ENCODE measurements at places on chromosomes 7 and 10.

DNA sequence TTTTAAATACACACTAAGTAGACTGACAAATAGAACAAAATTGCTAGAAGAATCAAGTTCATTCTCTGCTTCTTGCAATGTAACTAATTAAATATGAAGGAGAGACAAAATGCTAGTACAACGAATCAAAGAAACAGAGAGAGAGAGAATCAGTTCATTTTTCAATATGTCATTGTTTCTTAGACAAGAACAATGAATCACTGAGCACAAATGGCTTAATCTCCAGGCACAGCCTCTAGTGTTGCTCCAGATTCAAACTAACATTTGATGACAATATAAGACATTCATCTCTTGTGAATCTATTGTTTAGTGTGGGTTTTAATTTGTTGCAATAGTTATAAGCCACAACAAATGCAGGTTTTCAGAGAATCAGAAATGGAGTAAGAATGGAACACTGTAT lies 357.4 kb upstream of the TMEM229A start:
- no peak overlapping the region for H3K27ac ChIP-seq
- no peaks in the 10 kb centered on the region for H3K36me3 ChIP-seq

- H3K4me3 ChIP-seq = peak within 1 kb of the TSS; percentile 62
- peaks cover 3% of the 10 kb centered on the region for H3K36me3 ChIP-seq
Observed at GRCh38 chr7:140403878-140404564, at the start of gene RAB19. Gene RAB19, plus strand, starts transcription at chr7:140404058. Its CDS starts 3,589 bp downstream, at chr7:140407647.

DNA sequence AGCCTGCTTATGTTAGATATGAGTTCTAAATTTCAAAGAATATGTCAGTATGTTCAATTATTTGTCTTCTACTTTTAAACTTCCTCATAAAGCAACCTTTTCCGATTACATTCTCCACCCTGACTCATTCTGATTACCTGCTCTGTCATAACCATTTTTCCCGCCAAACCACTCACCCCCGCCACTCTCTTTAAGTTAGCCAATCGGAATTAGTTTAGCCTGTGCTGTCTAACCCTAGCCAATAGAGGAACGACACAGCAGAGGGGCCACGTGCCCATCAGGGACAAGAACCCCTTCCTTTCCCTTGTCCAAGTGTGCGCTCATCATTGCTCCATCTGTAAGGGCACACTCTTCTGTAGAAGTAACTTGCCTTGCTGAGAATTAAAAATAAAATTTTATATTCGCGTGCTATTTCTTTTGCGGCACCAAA lies 91.4 kb downstream of the CCDC71L start:
- no peaks in the 10 kb centered on the region for H3K36me3 ChIP-seq
- DNase-seq = no peak
- no peaks in the 10 kb centered on the region for H3K27me3 ChIP-seq

DNA sequence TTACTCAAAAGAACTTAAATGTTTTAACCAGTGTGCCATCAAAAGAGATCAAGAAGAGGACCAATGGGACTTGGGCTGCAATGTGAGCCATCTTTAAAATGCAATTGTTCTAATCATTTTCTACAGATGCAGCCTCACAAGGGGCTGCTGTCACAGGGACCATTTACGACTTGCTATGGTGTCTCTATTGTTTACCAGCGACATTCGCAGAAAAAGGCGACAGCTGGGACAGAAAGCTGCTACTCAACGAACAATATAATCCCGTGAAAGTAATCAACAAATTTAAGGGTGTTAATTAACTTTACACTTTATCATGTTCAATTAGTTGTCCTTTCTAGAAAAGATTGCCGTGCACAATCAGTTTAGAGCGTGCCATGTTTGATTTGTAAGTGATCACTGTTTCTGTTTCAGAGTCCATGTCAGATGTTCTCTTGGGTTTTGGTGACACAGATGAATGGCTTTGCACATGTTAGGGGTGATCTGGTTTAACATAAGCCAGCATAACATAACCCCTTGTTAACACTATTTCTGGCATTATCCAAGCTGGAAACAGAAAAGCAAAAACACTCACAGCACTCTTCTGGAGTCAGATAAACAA lies 110.8 kb downstream of the HIBADH start:
- DNase-seq = no peak
- H3K4me1 ChIP-seq = no peaks in the 10 kb centered on the region
- no peak overlapping the region for H3K4me3 ChIP-seq
- no peaks in the 10 kb centered on the region for H3K27me3 ChIP-seq
- no peak overlapping the region for H3K27ac ChIP-seq

GRCh38 chr7:105578496-105578895 lies 2.8 kb downstream of the EFCAB10 start:
- DNase-seq = no peak
- H3K4me3 ChIP-seq = no peak overlapping the region
- no peaks in the 10 kb centered on the region for H3K27me3 ChIP-seq
- no peaks in the 10 kb centered on the region for H3K36me3 ChIP-seq

DNA sequence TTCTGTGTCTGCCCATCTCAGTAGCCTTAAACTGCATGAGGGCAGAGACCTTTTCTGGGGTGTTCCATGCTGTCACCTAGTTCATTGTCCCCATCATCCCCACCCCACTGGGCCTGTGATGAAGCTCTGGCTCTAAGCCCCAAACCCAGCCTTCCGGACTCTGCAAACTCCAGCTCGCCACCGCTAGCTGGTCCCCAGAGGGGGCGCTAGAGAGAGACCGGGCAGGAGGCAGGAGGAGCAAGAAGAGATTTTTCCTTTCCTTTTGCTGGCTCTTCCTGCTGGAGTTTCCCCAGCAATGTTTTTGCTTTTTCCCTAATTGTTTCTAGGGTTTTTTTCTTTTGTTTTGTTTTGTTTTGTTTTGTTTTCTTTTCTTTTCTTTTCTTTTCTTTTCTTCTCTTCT lies 234.4 kb downstream of the TEX36 start:
- DNase-seq = peak; percentile 87
- no peaks in the 10 kb centered on the region for H3K27me3 ChIP-seq
- H3K27ac ChIP-seq = no peak overlapping the region
- no peak overlapping the region for H3K4me3 ChIP-seq

DNA sequence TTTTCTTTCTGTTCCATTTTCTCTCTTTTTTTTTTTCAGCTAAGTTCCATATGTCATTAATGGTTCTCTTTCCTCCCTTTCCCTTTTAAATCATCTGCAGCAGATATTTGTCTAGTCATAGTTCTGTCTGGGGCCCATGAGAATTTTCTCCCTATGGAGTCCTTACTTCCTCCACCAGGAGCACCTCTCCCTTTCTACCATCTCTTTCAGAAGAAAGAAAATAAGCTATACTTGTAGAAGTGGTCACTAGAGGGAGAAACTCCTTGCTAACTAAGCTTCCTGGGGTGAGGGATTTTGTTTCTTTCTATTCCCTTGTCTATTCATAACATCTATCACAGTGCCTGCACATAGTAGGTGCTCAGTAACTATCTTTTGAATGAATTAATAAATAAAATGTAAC lies 230.2 kb upstream of the HPS1 start:
- H3K4me1 ChIP-seq = no peaks in the 10 kb centered on the region
- H3K4me3 ChIP-seq = no peak overlapping the region
- no peak for DNase-seq
- no peaks in the 10 kb centered on the region for H3K27me3 ChIP-seq
- H3K36me3 ChIP-seq = no peaks in the 10 kb centered on the region

- no peak overlapping the region for H3K4me3 ChIP-seq
- H3K27me3 ChIP-seq = no peaks in the 10 kb centered on the region
- H3K36me3 ChIP-seq = no peaks in the 10 kb centered on the region
- H3K27ac ChIP-seq = no peak overlapping the region
- DNase-seq = no peak
Observed at GRCh38 chr7:117997862-117998825, 124.9 kb upstream of the CTTNBP2 start.

DNA sequence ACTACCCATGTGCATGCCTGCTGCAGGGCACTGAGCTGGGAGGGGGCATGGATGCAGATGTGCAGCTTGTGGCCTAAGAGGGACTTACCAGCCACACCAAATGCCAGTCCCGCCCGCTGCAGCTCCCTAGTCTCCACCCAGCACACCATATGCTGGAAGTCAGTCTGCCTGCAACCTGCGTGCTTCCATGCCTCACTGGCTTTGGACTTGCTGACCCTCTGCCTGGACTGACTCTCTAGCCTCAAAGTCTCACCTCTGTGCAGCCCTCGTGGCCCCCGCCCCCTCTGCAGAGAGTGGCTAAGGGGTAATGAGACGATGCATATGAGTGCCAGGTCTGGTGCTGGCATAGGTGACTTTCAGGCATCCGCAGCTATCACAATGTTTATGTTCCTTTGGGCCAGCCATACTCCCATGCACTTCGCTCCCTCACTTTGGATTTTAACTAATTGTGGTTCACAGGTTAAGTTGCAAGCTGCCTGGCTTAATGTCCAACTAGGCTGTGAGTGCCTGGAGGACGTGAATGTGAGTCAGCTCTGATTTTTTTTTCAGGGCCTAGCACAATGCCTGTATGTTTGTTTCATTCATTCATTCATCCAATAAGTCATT lies 21.7 kb downstream of the TRIM8 start:
- H3K27ac ChIP-seq = no peak overlapping the region
- no peaks in the 10 kb centered on the region for H3K27me3 ChIP-seq
- H3K4me3 ChIP-seq = no peak overlapping the region
- no peak for DNase-seq
- H3K4me1 ChIP-seq = peaks cover 27% of the 10 kb centered on the region
- H3K36me3 ChIP-seq = no peaks in the 10 kb centered on the region

DNA sequence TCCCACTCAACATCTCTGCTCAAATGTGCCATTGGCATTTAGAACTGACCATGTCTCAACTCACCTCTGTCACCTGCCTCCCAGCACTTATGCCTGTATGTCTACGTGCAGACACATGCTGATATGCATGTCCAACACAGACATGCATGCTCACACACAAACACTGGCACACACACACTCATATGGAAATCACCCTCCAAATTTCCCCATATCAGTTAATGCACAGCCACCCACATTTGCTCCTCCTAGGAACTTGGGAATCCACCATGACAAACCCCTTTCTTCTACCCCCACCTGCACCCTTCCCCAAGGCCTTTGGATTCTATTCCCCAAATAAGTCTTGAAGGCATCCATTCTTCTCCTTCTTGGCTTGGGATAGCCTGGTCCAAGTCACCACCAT lies 4.4 kb downstream of the FAM170B start:
- DNase-seq = no peak
- no peaks in the 10 kb centered on the region for H3K27me3 ChIP-seq
- H3K4me1 ChIP-seq = no peaks in the 10 kb centered on the region
- H3K27ac ChIP-seq = no peak overlapping the region
- H3K4me3 ChIP-seq = no peak overlapping the region

DNA sequence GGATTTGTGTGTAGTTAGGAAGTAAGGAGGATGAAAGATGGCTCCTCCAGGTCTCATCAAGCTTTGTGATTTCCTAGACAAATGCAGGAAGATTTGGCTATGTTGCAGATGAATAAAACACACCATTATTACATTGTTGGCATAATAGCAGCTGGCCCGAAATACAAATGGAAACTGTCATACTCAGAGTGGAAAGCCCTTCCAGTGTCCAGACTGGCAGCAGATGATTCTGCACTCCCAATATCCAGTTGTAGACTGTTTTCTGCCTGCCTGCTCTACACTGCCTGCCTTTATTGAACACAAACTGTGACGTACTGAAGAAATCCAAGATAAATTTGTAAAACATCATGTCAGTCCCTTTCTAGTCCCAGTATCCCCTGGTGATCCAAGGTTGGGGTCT lies 99.7 kb upstream of the FZD1 start:
- H3K27me3 ChIP-seq = no peaks in the 10 kb centered on the region
- H3K36me3 ChIP-seq = no peaks in the 10 kb centered on the region
- no peaks in the 10 kb centered on the region for H3K4me1 ChIP-seq
- no peak overlapping the region for H3K27ac ChIP-seq

DNA sequence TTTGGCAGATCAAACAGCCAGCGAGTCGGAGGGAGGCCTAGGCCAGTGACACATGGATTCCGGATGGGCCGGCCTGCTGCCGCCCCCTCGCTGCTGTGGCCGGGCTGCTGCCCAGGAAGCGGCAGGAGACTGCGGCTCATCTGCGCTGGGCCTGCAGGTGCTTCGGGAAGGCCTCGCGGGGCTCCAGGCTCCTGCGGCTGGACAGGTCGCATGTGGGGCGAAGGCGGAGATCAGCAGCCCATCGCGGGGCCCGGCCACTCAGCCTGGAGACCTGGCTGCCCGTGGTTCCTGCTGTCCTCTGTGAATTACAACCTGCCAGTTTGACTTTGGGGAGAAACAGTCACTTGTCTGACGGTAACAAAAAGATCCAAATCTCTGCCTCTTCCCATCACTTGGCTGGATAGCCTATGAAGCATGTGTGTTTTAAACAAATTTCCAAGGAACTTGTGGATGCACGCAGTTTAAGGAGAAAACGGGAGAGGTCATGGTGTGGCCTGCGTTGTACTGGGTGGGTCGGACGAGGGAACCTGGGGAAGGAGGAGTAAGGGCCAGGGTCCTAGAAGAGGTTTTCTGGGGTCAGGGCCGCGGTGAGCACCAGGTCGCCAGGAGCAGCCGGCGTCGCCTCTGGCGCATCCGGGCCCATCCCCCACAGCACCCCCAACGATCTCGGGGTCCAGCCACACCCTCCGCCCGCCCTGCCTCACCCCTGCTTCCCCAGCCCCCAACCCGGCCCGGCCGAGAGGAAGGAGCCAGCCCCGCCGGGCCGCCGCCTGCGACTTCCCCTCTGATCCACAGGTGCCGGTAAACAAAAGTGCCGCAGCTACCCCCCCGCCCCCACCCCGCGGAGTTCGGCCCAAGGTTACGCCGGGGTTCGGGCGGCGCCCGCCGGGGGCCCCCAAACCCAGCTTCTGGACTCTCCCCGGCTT lies 1.6 kb downstream of the SPOCK2 start:
- no peak overlapping the region for H3K27ac ChIP-seq
- H3K27me3 ChIP-seq = peaks cover 19% of the 10 kb centered on the region
- H3K4me1 ChIP-seq = peaks cover 9% of the 10 kb centered on the region
- H3K36me3 ChIP-seq = no peaks in the 10 kb centered on the region

DNA sequence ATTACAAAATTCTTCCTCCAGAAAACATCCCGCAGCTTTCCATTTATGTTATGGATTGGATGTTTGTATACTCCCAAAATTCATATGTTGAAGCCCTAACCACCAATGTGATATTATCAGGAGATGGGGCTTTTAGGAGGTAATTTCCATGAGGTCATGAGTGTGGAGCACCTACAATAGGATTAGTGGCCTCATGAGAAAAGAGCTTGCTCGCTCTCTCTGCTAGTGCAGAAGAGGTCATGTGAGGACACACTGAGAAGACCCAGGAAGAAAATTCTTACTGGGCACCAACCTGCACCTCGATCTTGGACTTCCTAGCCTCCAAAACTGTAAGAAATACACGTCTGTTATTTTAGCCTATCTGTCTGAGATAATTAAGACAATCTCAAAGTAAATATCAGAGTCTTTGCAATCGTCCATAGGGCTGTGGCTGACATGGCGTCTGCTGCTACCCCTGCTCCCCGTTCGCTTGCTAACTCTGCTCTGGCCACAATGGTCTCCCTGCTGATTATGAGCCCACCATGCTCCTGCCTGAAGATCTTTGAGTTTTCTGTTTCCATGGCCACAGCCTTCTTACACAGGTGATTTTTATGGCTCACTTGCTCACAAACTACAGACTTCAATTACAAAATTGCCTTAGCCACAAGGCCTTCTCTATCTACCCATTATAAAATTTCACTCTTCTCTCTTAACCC lies 333.3 kb downstream of the CACNA2D1 start:
- H3K36me3 ChIP-seq = no peaks in the 10 kb centered on the region
- DNase-seq = no peak
- H3K4me1 ChIP-seq = no peaks in the 10 kb centered on the region
- no peaks in the 10 kb centered on the region for H3K27me3 ChIP-seq
- no peak overlapping the region for H3K4me3 ChIP-seq
- no peak overlapping the region for H3K27ac ChIP-seq

All from H1 (cell line).